ENCODE measurements at places on chromosomes 11 and 22. TPM values are rescaled to one million over a fixed set of nuclear protein-coding genes. Genes with fewer than 3 reads are reported as not detected.
A peak's percentile ranks its signal among the peaks of the same experiment; 100 is the strongest.

The MARK2 gene
- 5.6 TPM for total RNA-seq

The C1QTNF6 gene
- 14.1 TPM for total RNA-seq

The LRRC74B gene
- not detected for total RNA-seq

The SPTBN2 gene
- total RNA-seq, result 0.87 TPM

The SC5D gene
- 20.8 TPM for total RNA-seq

The MRGPRE gene
- not detected for total RNA-seq

The AIP gene
- 91.4 TPM for total RNA-seq

The RASSF10 gene
- 36.0 TPM for total RNA-seq

DNA sequence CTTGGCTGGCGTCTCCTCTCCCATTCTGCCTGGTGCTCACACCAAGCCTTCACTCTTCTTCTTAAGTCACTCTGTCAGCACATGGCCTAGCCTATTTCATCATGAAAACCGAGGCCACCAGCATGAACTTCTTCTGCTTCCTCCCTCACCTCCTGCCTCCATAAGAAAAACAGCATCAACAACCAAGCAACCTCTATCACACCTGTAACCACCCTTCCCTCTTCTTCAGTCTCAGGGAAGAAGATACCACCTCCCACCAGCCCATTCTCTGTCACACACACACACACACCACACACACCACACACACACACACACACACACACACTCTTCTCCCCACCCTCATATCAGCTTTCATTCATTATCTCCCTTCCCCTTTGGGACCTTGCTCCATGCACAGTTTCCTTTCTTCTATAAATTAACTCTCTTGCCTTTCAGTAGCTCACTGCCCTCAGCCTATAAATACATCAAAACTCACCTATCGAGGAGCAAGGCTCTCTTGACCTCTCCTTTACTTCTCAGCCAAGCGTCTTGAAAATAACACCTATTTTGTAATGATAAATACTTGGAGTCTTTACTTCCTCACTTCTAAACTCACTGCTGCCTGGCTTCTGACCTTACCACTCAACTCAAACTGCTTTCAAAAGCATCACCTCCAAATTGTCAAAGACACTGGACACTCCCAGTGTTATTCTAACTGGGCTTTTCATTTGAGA, 36.6 kb downstream of the SC5D start:
- no peak for DNase-seq

DNA sequence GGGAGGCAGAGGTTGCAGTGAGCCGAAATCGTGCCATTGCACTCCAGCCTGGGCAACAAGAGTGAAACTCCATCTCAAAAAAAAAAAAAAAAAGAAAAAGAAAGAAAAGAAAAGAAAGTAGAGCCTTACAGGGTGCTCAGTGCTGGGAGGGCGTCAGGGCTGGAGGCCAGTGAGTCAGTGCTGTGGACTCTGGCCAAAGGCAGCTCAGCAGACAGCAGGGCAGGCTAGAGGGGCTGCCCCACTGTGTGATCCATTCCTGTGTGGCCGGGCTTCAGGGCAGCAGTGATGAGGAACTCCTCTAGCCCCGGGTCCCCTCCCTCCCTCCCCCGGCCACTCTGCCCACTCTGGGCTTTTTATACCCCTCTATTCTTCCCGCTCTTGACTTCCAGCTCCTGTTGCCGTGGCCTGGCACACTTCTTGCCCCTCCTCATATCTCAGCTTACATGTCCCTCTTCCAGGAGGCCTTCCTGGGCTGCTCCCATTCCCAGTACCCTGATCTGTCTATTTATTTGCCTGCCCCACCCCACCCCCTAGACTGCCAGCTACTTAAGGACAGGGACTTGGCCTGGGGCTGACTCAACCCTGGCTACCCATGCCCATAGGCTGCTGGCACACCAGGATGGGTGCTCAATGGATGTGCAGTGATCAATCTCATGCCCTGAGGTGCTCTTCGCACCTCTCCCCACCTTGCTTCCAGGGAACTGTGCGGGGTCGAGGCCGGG, 10.1 kb downstream of the SYT12 start:
- DNase-seq, result peak; percentile 73

DNA sequence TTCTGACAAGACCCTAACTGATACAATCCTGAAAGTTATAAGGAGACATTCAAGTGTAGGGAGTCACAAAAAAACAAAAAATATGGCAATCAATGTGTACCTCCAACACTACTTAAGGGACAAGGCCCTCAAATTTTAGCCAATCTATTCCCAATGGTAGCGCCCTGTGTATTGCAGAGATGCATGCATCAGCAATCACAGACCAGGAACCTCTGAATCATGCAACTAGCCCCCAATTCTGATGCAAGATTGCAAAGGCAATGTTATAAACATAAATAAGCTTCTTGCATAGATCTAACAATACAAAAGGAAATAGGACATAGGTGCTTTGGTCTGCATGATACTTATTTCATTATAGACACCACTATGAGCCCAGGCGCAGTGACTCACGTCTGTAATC, 29.7 kb upstream of the SIK2 start:
- DNase-seq, result no peak

DNA sequence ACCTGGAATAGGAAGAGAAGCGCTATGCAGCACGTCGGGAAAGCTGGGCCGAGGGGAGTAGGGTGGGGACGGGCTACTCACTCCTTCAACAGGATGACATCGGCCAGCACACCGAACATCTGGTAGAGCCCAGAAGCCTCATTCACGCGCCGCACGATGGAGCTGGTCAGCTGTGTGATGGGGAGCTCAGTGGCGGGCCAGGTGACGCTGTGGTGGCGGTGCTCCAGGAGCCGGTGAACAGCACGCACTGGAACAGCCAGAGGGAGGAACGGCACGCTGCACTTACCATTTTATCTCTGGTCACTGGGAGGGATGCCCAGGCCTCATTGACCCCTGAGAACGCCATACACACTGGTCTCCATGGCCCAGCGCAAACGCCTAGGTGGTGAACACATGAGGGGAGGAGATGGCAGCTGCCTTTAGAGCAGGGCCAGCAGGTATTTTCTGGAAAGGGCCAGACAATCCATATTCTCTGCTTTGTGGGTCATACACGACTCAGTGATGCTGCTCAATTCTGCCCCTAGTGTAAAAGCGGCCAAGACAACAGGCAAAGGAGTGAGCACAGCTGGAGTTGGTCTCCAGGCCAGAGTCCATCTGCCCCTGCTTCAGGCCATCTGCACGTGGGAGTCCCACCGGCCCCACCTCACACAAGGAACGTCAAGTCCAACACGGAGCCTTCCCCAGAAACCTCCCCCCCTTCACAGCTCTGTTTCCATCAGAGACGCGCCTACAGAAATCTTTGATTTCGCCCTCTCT, 8.8 kb downstream of the FOXRED2 start:
- no peak for DNase-seq

DNA sequence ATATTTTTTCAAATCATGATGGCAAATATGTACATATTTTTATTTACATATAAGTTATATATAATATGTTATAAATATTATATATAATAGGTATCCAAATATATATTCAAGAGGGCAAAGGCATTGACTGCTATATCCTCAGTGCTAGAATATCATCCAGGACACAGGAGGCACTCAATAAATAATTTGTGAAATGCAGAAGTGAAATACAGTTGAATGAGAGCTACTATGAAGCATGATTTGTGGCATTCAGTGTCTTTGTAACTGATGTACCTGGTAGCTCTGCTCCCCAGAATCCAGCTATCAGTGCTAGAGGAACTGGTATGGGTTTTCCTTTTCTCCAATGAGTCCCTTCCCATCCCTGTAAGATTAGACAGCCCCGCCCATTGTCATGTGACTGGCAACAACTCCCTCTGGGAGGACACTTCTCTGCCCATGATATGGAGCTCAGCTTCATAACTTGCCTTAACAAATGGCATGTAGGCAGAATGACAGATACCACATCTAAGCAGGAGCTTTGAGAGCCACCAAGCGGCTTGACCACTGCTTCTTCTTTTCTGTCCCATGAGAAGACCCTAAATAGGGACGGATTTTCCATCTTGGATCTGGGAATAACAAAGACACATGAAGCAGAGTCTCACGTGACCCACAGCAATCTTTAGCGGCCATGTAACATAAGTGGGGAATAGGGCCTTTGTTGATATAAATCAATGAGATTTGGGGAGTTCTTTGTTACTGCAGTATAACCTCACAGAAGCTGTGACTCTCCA, 10.2 kb upstream of the CD82 start:
- DNase-seq, result no peak

GRCh38 chr11:47329987-47330931, 22.2 kb downstream of the MYBPC3 start:
- no peak for DNase-seq

- DNase-seq, result no peak
Measured at GRCh38 chr11:28346209-28346608, 238.0 kb downstream of the METTL15 start.

DNA sequence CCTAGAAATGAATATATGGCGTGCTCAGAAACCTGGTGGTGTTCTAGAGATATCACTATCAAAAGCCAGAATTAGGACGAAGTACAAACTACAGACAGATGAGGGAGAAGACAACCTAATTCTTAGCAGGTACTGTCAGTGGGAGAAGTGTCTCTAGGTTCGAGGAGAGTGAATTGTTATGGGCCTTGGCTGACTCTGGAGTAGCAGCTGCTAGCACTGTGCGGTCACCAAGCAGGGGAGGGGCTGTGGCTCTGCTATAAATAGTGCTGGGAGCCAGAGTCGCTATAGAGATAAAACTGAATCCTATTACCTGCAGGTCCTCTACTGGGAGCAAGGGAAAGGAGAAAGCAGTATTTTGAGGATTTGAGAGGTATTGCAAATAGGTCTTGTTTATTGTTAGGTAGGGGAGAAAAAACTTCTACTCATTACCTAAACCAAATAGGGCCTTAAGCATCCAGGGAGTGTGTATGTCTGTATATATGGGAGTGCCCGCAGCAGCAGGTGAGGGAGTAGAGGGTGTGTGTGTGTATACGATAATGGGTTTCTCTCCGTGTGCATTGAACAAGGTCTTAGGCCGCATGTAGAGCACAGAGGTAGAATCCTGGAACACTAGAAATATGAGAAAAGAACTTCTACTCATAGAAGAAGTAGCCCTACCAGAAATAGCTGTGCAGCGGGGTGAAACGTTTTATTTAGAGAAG, 2.2 kb downstream of the MADD start:
- DNase-seq, result no peak

DNA sequence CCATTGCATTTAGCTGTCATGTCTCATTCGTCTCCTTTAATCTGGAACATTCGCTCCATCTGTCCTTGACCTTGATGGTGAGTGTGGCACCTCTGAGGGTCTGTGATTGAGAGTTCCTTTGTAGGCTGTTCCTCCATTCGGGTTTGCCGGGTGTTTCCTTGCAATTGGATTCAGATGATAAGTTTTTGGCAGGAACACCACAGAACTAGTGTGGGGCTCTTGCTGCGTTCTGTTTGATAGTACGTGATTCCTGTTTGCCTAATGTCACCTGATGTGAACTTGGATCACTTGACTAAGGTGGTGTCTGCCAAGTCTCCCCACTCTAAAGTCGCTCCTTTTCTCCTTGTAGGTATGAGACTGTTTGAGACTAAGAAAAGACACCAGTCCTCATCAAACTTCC, 109.7 kb upstream of the TMEM45B start:
- DNase-seq, result no peak

- no peak for DNase-seq
Measured at GRCh38 chr11:121048464-121049233, 24.7 kb downstream of the TBCEL start.

- DNase-seq, result no peak
Measured at GRCh38 chr22:17110791-17111550, 10.2 kb downstream of the TMEM121B start.

DNA sequence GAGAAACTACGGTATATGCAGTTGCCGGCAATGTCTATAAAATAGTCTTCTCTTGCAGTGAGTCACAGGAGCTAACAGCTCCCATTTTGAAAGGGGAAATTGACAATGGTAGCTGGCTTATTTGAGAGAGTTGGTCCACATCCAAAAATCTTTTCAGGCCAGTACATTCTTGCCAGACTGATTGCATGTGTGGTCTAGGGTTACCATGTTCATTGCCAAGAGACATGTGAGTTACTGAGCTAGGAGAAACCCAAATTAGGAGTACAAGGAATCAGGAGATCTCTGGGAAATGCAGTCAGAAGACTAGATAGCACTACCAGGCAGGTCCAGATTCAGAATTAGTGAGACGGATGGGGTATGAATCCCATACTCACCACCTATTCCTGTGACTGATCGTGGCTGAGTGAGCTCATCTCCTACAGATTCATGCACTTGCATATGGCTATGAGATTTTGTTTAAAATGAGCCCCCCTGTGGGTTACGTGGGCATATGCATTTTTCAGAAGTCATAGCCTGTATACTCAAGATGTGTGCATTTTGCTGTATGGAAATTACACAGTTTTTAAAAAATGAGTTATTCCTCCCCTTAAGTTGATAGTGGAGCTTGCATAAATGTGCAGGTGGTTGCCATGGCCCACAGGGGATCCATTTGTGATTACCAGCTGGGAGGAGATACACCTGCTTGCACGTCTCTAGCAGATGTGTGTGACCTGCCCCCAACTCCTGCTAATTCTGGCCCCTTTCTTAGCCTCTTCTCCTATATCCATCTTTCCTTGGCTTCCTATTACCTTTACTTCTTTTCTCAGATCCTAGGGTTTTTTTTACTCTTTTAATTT, 102.7 kb downstream of the COMMD9 start:
- DNase-seq, result no peak

- DNase-seq, result no peak
Measured at GRCh38 chr11:109023036-109023435, 358.2 kb downstream of the DDX10 start.

GRCh38 chr11:63660972-63661371, 10.2 kb downstream of the ATL3 start:
- DNase-seq, result no peak

DNA sequence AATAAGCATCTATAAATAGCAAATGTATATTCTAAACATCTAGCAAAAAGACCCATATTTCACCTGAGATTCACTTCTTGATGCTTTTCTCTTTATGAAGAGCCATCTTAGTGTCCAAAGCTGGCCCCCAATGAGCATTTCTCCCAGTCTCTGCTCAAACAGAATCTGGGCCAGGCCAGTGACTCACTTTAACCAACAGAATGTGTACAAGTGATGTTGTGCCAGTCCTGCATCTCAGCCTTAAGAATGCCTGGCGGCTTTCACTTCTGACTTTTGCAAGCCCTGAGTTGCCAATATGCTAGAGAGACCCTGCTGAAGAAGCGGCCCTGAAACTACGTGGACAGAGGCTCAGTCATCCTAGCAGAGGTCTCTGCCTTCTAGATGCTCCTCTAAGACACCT, 6.9 kb upstream of the COPB1 start:
- no peak for DNase-seq

DNA sequence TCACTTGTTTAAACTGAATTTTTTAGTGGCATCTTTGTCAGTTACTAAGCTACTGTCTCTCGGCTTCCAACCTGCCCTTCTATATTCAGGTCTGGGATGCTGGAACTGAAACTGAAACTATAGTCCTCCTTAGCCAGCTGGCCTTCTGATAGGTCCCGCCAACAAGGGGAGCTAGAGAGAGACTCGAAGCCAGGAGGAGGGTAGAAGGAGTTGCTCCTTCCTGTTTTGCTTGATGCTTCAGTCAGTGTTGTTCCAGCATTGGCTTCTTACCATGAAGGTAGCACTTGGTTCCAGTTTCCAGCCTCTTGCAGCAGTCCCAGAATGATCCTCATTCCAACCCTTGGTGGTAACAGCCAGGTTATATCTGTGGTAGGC, 32.9 kb upstream of the HORMAD2 start:
- no peak for DNase-seq
